ENCODE measurements at places on chromosomes 2 and 18. TPM values are rescaled to one million over a fixed set of nuclear protein-coding genes. Genes with fewer than 3 reads are reported as not detected.

DNA sequence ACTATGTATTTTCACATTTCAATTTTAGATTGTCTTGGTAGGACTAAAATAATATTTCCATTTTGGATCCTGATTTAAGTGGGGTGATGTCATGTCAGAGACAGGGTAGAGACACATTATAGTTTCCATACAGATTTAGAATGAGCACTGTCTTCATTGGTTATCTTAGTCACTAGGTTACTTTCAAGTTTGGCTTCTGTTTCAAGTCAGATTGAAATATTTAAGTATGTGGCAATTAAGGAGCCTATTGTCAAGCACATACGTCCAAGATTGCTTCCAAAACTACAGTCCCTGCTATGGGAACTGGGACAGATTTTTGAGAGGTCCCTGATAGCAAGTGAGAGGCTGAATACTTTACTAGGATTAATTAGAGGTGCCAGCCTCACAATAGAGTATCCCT is 89.2 kb upstream of the FAM117B start:
- DNase-seq, result no peak

The DES gene
- not detected for total RNA-seq

The MYCN gene
- total RNA-seq, result 1.8 TPM

The FAM237A gene
- not detected for total RNA-seq
